ENCODE measurements at places on chromosomes 3 and 15.

DNA sequence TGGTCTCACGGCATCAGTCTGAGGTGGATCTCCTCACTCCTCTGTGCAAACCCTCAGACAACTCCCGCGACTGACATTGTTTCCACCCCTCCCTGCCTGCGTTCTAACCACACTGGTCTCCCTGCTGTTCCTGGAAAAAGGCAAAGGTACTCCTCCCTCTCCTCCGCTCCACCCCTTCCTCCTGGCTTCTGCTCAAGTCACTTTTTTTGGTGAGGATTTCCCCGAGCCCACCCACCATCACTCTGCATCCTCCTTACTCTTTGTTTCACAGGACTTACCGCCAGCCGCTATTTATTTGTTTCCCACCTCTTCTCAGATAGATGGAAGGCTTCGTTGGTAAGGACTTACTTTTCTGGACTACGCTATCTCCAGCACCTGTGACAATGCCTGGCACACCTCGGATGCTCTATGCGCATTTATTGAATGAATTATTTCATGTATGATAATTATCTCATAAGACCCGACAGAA, 25.6 kb downstream of the PRR23E start:
- DNase-seq = no peak

DNA sequence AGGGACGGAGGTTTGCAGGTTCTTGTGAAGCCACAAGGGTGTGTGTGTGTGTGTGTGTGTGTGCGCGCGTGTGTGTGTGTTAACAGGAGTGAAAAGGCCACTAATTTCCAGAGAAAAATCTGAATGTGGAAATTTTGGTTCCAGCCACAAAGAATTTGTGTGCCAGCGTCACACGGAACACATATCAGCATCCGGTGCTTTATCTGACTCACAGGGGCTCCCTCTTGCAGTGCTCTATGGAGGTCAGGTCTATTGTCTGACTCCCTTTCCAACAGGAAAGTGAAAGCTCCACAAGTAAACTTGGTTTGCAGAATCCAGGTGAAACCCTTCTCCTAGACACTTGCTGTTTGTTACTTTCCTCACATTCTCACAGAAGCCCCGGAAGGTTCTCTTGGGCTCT, 6.2 kb downstream of the CLDN11 start:
- DNase-seq = no peak

DNA sequence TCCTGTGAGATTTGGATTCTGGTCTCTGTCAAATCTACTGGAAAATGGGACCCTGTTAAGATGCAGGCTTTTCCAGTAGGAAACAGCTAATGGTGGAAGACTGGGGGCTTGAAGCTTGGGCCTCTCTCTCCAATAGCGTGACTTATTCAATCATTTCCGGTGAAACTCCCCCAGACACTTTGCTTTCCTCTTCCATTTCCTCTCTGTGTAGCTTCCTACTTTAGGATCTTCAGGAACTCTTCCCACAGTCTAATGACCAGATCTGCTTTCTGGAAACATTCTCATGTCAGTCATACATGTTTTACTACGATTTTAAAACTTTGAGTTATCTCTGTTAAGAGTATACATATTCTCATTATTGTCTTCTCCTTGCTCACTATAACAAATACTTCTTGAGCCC, 28.0 kb upstream of the TPRG1 start:
- no peak for DNase-seq

DNA sequence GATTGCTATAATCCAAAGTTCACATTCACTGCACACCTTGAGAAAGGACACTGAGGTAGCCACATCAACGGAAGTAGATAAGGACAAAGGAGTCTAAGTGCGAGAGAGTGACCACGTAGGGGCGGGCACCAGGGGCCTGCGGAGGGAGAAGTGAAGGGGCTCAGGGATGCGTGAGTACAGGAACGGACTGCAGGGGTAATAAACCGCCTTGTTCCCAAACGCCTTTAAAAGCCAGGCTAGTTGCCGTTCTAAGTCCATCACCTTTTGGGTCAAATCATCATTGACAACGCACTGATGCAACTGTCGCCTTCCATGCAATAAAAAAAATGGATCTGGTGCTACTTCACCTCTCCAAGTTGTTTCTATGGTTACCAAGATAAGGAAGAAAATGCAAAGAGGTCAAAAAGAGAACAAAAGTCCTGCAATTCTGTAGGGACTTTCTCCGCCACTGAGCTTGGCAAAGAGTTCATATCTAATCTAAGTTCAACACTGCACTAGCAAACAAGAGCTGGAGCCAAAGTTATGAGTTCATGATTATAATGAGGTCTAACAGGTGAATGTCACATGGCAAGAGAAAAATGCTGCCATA, 32.6 kb upstream of the ATP11B start:
- no peak for DNase-seq

All from stimulated activated CD4-positive, alpha-beta T cell treated with anti-CD3 and anti-CD28 coated beads, Interleukin-12 subunit alpha, Interleukin-12 subunit beta, amount 100 ng/mL, for 4 hours (primary cell).